Activated naive CD4-positive, alpha-beta T cell (primary cell): ENCODE measurements at places on chromosomes 7 and 10.

DNA sequence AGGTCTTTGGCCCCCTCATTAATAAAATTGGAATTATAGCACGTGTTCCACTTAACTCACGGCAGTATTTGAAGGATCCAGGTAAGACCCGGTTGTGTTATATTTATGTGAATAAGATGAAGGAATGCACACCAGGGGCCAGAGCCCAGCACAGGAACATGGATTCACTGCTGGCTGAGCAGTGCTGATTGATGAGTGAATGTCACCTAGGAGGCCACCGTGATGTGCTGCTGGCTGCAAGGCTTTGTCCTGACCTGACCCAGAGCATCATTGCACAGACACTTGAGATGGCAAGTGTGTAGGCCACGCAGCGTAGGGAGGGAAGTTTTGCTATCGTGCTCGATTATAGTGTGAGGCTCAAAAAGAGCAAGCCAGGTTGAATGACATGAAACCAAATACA, 350.7 kb upstream of the MGMT start:
- no peak for DNase-seq

- no peak for DNase-seq
Observed at GRCh38 chr7:27916372-27916771, 176.4 kb downstream of the TAX1BP1 start.

- no peak for DNase-seq
Observed at GRCh38 chr10:112716924-112717413, 233.1 kb upstream of the TCF7L2 start.

GRCh38 chr7:18356191-18356645, 139.3 kb upstream of the HDAC9 start:
- no peak for DNase-seq

DNA sequence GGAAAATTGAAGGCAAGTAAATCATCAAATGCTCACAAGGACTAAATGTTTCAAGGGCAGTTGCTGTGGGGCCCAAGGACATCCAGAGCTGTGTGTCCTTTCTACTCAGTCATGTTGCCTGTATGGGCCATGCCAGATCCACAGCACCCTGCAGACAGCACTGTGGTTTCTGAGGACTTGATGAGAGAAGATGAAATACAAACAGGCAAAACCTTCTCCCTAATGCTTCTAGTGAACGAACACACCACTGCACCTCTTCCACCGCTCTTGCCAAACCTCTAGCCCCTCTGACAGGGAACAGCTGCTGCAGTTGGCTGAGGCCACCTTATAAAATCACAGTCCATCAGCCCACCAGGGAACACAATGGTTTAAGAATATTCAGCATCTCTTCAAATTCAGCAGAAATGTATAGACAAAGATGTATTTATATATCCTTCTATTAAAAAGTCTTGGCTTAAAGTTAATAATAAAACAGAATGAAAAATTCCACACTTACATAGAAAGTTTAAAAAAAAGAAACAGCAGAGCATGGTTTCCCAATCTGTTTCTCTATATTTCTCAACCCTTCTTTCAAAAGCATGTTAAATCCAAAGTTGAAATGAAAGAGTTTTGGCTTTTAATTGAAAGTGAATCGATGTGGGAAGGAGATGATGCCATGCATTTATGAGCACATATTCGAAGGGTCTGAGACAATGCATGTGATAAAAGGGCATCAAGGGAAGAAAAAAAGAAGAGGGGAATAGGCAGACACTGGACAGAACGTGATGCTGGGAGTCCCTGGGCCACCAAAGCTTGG, 14.0 kb downstream of the CYP3A7 start:
- DNase-seq: no peak

- DNase-seq: no peak
Observed at GRCh38 chr10:64076322-64076940, 555.2 kb downstream of the REEP3 start.

- no peak for DNase-seq
Observed at GRCh38 chr10:69826789-69827554, 25.3 kb downstream of the COL13A1 start.
